Activated CD4-positive, alpha-beta T cell treated with anti-CD3 and anti-CD28 coated beads, Interleukin-2, amount 50 U/mL, for 48 hours (primary cell): ENCODE measurements at places on chromosomes 2 and 18.

DNA sequence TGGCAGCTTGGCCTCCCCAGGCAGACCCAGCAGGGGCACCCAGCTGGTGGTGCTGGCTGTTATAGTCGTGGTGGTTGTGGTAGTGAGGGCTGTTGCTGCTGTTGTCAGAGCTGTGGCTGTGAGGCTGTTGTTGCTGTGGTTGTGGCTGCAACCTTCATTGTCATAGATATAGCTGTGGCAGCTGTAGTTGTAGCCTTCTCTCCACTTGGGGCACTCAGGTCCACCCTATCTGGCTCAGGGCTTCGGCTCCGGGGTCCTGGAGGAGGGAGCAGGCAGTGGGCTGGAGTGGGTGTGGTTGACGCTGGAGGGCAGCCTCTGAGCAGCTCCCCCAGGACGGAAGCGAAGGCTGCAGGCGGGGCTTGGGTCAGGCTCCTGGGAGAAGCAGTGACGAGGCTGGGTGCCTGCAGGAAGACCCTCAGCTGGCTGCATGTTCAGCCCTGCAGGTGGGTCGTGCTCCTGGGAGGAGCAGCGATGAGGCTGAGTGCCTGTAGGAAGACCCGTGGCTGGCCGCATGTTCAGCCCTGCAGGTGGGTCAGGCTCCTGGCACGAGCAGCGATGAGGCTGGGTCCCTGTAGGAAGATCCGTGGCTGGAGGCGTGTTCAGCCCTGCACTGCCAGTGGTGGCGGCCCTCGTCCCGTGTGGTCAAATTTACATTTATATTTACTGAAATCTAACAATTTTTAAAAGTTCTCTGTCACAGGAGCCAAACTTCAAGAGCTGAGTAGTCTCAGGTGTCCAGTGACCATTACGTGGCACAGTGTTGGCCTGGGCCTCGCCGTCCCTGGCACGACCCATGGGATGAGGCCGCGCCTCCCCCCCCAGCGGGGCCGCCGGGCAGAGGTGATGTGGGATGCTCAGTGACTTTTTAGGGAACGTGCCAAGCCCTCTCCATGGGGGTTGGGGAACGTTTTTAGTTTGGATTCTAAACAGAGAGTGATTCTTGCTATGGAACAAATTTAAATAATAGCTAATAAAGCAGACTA is 79.2 kb upstream of the PXDN start:
- DNase-seq, result no peak

- no peak for DNase-seq
Measured at GRCh38 chr2:100845141-100845991, 25.4 kb downstream of the NPAS2 start.

- DNase-seq, result no peak
Measured at GRCh38 chr18:63646936-63647335, 2.9 kb upstream of the SERPINB4 start.

GRCh38 chr2:234435836-234436481 is 60.9 kb downstream of the ARL4C start:
- DNase-seq, result no peak

DNA sequence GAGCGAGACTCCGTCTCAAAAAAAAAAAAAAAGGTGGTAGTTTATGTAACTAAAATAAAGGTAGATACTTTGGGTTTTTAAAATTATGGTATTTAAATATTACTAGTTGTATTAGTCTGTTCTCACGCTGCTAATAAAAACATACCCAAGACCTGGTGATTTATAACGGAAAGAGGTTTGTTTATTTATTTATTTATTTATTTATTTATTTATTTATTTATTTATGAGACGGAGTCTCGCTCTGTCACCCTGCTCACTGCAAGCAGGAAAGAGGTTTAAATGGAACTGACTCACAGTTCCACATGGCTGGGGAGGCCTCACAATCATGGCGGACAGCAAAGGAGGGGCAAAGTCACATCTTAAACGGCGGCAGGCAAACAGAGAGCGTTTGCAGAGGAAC is 196.0 kb downstream of the CALCRL start:
- DNase-seq, result no peak

DNA sequence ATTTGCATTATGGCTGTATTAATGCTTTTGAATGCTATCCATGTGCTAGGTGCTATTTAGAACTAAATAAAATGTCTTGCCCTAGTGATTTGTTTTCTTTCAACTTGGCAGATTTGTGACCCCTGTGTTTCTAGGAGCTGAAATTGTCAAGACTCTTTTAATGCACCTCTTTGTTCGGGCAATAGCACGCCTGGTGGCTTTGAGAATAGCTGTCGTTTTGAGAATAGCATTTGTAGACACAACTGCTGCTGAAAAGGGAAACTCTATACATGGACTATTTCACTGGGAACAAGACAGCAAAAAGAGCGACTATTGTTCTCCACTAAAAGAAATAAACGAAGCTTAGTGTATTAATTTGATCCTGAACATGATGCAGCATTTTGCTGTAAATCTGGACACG is 352.1 kb upstream of the ZNF521 start:
- no peak for DNase-seq

DNA sequence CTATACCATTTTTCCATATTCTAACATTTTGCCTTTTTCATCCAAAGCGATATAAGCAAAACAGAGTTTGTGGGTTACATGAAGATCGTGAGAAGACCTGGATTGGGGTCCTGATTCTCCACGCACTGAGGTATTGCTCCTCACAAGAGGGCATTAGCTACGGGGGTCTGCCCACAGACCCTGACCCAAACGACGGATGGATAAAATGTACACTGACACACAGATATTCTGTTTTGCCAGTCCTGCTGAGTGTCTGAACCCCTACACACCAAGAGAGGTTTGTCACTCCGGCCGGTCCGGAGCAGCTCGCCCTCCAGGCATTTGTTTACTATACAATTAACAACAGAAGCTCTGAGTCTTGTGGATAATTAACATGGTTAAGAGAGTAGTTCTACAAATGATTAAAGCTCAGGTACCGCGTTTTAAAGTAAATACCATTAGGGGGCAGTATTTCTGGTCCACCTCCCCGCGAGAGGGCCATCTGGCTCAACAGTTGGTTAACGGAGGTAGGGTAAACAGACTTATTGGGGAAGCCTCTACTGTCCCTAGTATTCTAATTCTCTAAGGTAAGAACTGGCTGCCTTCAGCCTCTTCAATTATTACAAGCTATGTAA is 28.4 kb downstream of the SCYGR8 start:
- DNase-seq, result peak; percentile 21

GRCh38 chr18:2281086-2281485 is 290.2 kb downstream of the METTL4 start:
- DNase-seq, result no peak

GRCh38 chr2:145277922-145278321 is 758.0 kb upstream of the ZEB2 start:
- DNase-seq, result no peak

GRCh38 chr2:145750144-145750543 is 1230.2 kb upstream of the ZEB2 start:
- no peak for DNase-seq

- DNase-seq, result no peak
Measured at GRCh38 chr2:10144771-10145518, 22.4 kb downstream of the RRM2 start.

GRCh38 chr2:71779774-71780105 is 326.4 kb downstream of the DYSF start:
- no peak for DNase-seq

- DNase-seq, result no peak
Measured at GRCh38 chr18:39555496-39555895, 1989.9 kb upstream of the CELF4 start.

DNA sequence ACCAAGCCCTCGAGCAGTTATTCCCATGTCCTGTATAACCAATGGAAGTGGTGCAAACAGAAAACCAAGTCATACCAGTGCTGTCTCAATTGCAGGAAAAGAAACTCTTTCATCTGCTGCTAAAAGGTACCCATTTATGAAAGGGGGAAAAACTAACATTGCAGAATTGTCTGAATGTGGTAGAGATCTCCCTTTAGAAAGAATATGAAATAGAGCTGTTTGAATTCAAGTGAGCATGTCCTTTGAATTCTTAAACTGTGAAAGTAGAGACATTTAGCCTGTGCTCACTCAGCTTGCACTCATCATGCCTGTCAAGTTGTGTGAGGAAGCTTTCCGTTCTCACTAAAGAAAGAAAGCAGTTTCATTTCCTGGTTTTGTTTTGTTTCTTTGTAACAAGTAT is 87.4 kb downstream of the EML4 start:
- no peak for DNase-seq

- DNase-seq, result no peak
Measured at GRCh38 chr2:177797808-177798207, 274.8 kb downstream of the PDE11A start.

GRCh38 chr2:63059793-63060471 is 9.3 kb downstream of the OTX1 start:
- no peak for DNase-seq

- DNase-seq, result peak; percentile 26
Measured at GRCh38 chr18:24397131-24397693, 412 bp downstream of the OSBPL1A start.

DNA sequence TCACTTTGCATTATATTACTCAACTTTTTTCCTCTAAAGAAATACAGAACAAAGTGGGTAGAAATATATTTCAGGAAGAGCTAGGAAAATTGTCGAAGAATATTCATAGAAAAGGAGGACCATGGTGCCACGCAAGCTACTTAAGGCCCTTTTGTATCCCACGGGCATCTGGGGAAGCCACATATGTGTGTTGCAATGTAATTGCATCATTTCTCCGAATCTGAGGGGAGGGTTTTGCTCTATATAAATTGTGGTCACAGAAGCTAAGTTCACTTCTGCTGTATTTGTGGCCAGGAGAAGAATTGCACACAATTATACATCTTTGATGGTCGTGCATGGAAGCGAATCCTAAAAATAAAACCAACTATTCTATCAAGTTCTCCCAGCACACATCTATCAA is 360.3 kb downstream of the IRS1 start:
- DNase-seq, result no peak

GRCh38 chr2:19676770-19677169 is 225.0 kb downstream of the TTC32 start:
- no peak for DNase-seq

DNA sequence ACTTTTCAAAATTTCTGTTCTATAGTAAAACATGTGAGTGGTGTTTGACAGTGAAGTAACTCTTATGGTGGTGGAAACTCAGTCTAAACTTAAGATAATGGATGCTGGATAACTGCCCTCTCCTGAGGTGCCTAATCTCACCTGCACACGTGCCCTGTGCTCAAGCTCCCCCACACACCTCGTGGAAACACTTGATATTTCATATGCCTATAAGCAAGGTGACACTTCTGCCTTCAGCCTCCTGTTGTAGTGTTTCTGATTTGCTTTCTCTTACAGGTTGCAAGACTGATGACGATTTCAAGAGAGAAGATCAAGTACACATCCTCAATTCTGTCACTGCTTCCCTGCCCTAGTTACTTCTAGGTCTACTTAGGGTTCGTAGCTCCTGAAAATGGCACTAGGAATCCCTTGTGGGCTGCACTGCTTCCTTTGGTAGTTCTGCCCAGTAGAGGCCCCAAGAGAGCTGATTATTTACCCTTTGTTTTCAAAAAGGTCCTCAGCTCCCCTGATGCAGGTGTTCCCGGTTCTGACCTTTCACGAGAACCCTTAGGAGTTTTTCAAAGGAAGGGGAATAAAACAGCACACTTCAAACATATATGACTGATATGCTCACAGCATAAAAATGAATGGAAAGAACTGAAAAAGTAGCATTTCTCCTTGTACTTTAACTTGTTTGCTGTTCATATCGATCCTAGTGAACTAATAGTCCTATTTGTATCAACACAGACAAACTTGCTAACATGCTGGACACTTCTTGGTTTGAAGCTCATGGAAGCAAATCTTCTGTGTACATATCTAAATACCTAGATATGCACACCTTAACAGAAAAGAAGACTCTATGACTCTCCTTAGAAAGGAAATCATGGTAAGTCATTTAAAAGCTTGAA is 6.7 kb downstream of the CAVIN2 start:
- DNase-seq, result no peak

DNA sequence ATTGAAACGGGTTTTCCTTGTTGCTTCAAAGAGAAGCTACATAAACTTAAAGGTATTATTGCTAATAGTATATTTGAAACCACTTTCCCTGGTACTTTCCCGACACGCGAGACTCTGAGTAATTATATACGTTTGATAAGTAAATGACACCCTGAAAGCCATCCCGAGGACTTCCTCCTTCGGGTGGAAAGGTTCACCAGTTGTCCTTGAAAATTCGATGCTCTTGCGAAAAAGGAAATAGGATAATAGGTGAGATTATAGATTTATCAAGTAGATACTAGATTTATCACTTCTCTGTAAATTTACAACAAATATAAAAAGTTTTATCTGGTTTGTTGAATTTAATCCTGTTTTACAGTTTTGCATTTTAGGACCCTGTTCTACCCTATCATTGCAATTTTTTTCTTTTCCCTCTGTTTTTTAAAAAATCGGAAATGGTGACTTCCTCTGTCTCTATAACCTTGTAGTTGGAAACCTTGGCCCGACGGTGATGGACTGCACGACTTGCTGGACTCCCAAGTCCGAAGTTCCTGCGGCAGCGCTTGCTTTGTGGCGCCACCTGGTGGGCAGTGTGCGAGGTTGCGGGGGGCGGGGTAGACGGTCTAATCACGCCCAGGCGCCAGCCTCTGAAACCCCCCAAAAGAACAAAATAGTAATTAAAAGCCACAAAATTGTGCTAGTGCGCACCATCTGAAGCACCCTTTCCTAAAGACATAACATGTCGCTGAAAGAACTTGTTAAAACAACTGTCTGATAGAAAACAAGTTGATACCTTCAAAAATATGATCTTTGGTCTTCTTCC is 972 bp upstream of the DLX2 start:
- peak; percentile 82 for DNase-seq

GRCh38 chr2:214341646-214342045 is 69.2 kb upstream of the VWC2L start:
- DNase-seq, result no peak

GRCh38 chr18:3498698-3499471 is 48.9 kb downstream of the TGIF1 start:
- peak; percentile 18 for DNase-seq

DNA sequence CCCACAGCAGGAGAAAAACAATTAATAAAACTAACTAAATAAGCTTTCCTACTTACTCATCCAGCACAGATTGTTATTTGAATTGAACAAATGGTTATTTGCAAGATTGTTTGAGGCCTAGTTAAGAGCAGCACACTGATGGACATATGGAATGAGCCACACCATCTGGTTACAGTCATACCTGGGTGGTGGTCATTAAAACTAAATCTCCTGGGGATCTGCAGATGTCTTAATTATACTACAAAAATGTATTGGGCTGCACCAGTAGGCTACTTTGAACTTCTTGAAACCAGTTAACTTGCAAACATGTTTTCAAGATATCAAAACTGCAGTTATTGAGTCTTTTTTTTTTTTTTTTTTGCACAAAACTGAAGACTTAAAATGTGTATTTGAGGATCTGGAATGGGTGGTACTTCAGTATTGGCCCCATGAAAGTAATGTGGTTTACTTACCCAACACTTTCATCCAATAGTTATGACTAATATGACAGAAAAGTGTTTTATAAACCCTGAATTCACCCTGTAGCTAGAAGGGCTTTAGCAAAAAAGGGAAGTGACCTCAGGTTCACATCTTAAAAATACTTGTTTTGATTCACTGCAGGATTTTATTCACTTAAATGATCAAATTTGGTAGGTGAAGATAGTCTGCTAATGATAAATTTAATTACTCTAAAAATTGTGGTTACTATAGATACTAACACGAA is 10.8 kb downstream of the AGFG1 start:
- no peak for DNase-seq
